ENCODE measurements at places on chromosomes 3 and 15.

DNA sequence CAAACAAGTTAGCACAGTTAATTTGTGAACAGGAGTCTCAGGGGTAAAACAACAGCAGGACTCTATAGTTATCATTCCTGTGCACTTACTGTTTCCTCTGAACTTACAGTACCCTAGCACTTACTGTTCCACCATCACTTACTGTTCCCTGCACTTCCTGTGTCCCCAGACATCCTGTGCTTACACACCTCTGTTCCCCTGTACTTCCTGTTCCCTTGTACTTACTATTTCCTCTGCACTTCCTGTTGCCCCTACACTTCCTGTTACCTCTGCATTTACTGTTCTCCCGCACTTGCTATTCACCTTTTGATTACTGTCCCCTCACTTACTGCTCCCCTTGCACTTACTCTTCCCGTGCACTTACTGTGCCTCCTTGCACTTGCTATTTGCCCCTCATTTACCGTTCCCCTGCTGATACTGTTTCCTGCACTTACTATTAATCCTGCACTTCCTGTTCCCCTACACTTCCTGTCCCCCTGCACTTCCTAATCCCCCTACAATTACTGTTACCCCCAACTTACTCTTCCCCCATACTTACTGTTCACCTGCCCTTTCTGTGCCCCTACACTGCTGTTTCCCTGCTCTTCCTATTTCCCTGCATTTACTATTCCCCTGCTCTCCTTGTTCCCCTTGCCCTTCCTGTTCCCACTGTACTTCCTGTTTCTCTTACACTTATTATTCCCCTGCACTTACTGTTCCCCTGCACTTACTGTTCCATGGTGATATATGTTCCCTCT lies 30.3 kb downstream of the TPRA1 start:
- DNase-seq: no peak

DNA sequence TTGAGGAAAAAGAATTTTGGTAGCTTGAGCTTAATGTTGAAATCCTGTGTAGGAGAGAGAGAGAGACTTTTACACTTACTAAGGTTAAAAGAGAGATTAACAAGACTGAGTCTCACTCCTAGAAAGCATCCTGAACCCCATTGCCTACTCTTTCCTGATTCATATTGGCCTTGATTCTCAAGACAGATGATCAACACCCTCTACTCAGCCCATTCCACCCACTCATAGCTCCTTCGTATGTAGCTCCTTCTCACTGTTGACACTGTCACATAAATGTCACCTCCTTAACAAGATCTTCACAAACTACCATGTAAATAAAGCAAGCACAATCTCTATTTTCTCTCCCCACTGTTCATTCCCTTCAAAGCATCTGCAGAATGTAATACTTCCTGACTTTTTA lies 574.6 kb upstream of the LMCD1 start:
- no peak for DNase-seq

DNA sequence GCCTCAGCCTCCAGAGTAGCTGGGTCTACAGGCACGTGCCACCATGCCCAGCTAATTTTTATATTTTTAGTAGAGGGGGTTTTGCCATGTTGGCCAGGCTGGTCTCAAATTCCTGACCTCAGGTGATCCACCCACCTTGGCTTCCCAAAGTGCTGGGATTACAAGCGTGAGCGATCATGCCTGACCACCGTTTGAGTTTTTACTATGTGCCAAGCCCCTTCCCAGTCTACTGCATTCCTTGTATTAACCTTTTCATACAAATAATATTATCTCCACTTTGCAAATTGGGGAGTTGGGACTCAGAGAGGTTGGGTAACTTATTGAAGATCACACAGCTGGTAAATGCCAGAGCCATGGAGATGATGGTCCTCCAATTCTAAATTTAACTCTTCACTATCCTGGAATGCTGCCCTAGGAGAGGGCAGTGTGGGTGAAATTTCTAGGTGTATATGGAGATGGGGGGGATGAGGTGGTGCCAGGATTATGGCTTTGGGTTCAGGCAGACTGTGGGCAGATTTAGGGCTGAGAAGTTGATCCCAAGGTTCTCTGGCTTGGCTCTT lies 1.0 kb upstream of the PXK start:
- no peak for DNase-seq

GRCh38 chr3:79167651-79168416 lies 600.0 kb downstream of the ROBO1 start:
- no peak for DNase-seq

DNA sequence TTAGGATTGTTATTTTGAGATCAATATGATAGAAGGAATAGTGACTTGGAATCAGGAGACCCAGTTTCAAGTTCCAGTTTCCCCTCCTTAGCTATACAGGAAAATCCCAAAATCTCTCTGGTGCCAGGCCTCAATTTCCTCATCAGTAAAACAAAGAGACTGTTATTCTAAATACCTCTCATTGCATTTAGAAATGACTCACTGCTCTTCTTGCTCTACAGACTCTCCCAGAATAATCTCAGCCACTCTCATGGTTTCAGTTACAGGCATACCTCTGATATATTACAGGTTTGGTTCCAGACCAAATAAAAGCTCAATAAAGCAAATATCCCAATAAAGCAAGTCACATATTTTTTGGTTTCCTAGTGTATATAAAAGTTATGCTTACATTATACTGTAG lies 28.3 kb downstream of the IMPG2 start:
- no peak for DNase-seq
